ENCODE measurements at places on chromosomes 5 and 9.
A peak's percentile ranks its signal among the peaks of the same experiment; 100 is the strongest.

DNA sequence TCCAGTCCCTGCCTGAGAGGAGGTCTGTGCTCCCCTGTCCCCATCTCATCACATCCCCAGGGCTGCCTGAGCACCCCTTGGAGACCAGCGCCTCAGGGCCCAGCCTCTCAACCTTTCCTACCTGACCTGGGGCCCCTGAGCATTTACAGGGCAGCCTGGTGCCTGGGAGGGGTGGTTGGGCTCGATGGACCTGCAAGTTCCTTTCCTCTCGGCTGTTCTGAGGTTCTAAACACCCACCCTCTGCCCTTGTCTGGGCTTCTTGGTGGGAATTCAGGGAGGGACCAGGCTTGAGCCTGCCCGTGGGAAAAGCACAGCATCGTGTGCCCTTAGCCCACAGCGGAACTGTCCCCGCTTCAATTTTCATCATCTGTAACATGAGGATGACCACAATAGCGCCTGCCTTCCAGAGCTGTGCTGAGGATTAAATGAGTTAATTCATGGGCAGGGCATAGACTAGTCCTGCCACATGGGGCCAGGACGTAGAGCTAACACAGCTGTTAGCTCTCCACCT is 91.0 kb upstream of the SH3PXD2B start:
- DNase-seq, result no peak

DNA sequence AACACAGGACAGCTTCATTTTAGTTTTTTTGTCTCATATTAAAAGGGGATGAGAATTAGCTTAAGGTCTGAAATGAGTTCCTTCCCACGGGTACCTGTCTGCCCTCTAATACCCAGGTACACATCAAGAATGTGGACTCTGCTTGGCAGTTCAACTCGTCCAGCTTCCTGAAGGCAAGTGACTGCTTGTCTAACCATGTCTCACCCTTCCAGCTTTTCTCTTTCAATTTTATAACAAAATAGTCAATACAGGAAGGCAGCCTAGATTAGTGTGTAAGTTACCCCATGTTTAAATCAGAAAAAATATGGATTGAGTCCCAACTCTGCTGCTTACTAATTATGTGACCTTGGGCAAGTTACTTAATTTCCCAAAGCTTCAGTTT is 50.5 kb upstream of the C5orf46 start:
- no peak for DNase-seq

DNA sequence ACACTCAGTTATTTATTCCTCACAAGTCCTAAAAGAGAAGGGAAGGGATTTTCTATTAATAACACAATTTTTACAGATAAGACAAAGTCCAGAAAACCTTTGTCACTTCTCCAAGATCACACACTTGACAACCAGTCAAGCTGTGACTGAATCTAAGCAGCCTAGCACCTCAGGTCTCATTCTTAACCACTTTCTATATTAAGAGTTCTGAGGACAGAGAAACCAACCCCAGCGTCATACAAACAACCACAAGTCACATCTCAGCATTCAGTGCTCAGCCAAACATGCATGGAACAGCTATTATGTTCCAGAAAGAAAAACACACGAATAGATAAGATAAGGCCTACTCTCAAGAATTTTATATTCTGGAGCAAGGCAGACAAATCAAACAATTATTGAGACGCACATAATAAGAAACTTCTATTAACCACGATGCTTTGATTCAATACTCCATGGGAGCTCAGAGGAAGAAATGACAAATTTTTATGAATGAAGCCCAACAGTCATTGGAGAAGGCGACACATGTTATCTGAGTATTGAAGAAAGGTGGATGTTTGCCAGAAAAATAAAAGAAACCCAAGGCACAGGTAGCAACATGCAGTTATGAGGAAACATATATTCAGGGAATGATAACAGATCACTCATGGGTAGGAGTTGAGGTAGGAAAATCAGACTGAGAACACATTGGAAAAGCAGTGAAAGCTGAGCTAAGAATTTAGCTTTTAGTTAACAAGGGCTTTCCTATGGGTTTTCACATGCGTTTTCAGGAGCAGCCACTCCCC is 113.1 kb downstream of the HTR4 start:
- DNase-seq, result no peak

DNA sequence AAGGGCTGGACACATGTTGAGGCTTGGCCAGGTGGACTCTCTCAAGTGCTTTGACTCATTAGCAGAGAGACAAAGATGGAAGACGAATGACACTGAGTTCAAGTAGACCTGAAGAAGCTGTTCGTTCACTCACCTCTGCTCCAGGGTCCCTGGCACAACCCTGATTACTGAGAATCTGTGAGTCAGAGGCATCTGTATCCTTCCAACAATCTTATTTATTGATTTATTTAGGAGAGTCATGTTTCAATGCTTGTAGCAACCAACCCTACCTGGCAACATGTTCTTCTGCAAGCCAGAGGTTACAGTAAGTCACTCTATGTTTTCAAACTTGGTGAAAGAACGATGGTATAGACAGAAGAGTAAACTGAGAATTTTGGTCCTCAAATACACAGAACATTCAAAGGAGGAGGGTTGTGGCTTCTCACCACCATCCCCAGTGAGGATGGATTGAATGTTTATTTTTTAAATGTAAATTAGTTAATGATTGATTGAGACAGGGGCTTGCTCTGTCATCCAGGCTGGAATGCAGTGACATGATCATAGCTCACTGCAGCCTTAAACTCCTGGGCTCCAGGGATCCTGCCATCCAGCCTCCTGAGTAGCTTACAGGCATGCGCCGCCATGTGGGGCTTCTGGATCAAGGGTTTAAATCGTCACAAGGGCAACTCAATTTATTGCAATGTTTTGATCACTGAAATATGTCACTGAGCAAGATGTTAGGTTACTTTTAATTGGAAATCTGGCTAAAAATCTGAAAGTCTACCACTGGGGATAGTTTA is 55.7 kb upstream of the CARTPT start:
- DNase-seq, result no peak

DNA sequence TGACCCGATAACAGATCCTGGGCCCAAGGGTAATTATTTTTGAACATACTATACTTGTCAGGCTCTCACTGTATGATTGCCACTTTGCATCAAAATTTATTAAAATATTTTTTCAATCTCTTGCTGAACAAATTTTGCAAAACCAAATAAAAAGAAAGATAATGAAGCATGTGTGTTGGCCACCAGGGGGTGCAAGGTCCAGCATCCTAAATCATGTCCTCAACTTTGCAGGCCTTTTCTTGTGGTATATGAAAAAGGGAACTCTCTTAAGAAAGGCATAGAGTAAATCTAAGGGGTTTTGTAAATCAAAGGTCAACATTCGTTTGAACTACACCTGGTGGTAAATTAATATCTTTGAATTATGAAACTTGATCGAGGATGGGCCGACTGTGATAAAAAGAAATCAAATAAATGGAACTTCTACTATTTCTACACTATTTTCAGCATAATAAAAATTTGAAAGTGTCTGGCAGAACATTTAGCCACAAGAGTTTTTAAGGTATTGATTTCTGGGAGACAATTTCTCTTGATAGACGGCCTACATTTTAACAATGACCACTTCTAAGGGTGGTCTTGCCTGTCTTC is 676.5 kb downstream of the DMRTA1 start:
- no peak for DNase-seq

- DNase-seq, result no peak
Measured at GRCh38 chr5:2576823-2577222, 174.7 kb downstream of the IRX2 start.

- DNase-seq, result no peak
Measured at GRCh38 chr9:73270967-73271721, 119.5 kb downstream of the ANXA1 start.

DNA sequence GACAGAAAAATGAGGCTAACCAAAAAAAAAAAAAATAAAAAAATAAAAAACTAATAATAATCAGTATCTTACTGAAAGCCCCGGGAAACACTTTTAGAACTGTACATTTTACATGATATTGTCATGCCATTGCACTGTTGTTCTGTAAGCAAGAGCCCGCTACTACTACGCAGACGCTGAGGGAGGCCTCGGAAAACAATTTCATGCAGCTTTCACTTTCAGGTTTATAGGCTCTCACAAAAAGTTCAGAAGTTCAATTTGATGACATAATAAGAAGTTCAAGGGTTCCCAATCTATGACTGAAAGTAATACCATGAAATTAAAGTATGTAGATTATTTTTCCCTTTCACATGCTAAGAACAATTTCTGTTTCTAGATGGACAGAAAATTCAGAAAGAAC is 318.3 kb upstream of the ITGA1 start:
- DNase-seq, result no peak

DNA sequence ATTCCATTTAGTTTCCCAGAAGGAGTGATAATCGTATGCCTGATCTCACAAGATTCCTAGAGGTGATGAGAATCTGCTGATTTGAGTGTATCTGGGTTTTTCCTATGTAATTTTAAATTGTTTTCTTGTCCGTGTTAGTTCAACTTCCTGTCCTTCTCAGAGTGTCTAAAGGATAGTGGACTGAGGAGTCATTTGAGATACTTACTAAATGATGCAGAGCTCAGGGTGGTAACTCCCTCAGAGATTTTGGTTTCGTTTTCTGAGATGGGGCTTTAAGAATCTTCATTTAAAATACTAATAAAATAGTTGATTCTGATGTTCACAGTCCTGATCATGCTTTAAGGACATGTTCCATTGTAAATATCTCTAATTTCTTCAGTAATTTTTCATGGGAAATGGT is 30.3 kb downstream of the MELK start:
- no peak for DNase-seq

- no peak for DNase-seq
Measured at GRCh38 chr9:21294904-21295538, 10.1 kb downstream of the IFNA5 start.

- DNase-seq, result no peak
Measured at GRCh38 chr9:114226246-114227055, 71.1 kb downstream of the COL27A1 start.

- DNase-seq, result no peak
Measured at GRCh38 chr5:124990723-124991122, 244.3 kb upstream of the ZNF608 start.

DNA sequence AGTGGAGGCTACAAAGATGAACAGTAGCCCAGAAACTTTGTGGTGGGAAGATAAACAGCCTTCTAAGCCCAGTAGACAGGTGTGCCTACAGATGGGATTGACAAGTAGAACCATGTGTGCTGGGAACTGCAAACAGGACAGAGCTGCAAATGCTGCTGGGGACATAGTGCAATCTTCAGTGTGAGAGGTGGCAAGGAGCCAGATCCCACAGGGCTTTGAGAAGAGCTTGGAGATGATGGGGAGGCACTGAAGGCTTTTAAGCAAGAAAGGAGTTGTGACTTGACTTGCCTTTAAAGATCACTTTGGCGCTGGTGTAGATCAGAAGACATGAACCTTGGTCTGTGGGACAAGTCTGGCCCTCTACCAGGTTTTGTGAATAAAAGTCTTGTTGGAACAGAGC is 675.2 kb downstream of the ACTL7B start:
- DNase-seq, result no peak

- no peak for DNase-seq
Measured at GRCh38 chr5:141683596-141684141, 1.6 kb upstream of the ARAP3 start.

DNA sequence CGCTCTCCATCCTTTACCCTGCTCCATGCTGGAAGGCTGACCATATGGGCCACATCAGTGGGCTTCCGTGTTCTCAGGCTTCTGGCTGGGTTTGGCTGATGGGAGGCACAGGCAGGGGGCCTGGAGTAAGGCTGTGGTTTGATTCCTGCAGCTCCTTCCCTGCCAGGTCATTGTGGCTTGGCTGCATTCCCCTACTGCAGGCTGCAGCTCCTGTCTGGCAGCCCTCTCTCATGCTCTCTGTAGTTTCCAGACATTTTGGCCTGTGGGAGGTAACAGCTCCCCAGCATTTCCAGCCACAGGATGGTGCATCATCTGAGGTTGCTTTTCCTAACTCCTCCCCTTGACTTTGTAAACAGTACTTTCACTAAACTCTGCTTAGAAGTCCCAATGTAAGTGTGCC is 102.0 kb upstream of the PTPN3 start:
- DNase-seq, result no peak

GRCh38 chr5:140632366-140633020 is 482 bp downstream of the CD14 start:
- peak; percentile 64 for DNase-seq

- peak; percentile 33 for DNase-seq
Measured at GRCh38 chr5:2149195-2149539, 266.4 kb upstream of the IRX4 start.

DNA sequence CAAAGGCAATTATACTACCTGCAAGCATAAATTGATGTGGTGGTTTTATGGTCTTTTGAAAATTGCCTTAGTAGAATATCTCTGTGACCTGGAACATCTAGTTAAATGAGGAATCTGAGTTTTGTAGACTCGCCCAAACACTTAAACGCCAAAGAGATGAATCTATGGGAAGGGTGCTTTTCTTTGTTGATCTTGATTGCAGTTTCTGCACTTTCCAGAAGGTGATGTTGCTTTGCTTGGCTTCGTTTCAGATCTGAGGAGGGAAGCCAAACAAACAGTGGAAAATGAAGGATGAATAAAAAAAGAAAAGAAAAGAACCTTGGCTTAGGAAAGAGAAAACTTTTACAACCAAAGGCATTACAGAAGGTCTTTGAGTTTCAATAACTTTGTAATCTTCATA is 1021.2 kb downstream of the NR2F1-AS1 start:
- DNase-seq, result no peak

DNA sequence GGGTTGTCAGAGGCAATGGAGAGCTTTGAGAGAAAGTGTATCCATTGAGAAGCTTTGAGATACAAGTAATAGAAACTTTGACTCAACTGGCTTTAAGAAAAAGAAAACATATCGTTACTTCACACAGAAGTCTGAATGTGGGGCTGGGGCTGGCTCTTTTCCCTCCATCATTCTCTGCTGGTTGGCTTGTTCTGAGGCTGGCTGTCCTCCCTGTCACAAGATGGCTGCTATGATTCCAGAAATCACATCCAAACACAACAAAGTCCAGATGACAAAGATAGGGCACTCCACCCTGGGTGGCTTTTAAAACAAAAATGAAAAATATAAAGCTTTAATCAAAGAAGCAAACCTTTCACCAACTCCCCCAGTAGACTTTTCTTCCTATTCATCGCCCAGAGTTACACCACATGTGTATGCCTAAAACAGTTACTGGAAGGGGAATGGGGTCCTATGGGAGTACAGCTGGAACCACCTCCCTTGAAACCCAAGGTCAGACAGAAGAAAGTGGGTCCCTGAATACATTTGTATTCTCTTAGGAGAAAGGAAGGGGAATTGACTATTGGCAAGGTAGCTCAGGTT is 284.3 kb downstream of the GAS1 start:
- no peak for DNase-seq

GRCh38 chr5:63931836-63932235 is 30.4 kb downstream of the HTR1A start:
- no peak for DNase-seq

GRCh38 chr9:109708451-109708945 is 71.5 kb upstream of the PALM2AKAP2 start:
- DNase-seq, result no peak

DNA sequence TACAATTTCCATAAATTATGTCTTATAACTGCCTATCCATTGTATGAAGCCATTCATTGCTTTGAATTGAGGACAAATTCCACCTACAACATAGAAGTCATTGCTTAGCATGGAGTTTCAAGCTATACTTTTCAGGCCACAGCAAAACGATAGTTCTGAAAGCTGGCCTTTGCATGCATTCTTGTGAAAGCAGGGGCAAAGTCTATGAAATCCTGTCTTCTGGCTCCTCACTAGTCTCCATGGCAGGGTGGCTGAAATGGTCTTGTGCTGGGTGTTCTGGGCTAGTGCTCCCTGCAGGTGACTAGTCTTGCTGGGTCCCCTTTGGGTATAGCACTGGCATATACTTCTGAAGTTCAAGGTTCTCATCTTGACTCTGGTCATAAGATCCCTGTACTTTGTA is 353.9 kb upstream of the ZNF608 start:
- no peak for DNase-seq
